Foreskin keratinocyte (primary cell): ENCODE measurements at places on chromosomes 2 and 18.

DNA sequence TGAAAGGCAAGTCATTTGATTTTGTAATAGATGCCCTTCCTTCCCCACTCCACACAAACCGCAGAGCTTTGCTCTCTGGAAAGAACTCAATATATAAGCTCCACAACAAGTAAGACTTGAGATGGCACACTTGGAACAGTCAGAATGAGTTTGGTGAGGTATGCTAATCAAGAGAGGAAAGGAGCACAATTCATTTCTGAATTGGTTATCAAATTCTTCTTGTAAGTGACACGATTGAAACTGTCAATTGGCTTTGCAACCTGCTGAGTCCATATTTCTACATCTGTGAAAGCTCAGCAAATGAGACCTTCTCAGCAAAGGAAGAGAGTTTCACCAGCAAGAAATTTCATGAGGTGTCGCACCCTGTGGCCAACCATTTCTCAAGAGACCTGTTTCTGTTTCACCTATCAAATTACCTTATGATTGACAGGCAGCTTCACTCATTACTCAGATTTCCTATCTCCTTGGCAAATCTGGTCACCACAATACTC lies 19.1 kb downstream of the CTLA4 start:
- DNase-seq: no peak

GRCh38 chr2:111226876-111227700 lies 106.4 kb downstream of the BCL2L11 start:
- peak; percentile 13 for DNase-seq

DNA sequence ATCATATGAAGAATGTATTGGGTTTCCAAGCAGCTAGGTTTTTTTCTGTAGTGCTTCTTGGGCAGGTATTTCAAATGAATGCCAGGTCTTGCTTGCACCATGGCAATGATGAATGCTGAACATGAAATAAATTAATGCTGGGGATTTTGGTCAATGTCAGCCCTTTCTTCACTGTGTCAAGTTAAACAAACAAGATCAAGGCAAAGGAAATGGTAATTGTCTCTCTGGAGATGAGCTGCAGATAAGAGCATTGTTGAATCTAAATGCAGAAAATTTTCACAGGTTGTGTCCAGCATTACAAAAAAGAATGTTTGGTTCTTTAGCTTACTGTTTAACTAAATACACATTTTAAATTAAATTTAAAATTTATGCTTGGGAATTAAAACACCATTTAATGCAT lies 144.3 kb downstream of the GPD2 start:
- no peak for DNase-seq

DNA sequence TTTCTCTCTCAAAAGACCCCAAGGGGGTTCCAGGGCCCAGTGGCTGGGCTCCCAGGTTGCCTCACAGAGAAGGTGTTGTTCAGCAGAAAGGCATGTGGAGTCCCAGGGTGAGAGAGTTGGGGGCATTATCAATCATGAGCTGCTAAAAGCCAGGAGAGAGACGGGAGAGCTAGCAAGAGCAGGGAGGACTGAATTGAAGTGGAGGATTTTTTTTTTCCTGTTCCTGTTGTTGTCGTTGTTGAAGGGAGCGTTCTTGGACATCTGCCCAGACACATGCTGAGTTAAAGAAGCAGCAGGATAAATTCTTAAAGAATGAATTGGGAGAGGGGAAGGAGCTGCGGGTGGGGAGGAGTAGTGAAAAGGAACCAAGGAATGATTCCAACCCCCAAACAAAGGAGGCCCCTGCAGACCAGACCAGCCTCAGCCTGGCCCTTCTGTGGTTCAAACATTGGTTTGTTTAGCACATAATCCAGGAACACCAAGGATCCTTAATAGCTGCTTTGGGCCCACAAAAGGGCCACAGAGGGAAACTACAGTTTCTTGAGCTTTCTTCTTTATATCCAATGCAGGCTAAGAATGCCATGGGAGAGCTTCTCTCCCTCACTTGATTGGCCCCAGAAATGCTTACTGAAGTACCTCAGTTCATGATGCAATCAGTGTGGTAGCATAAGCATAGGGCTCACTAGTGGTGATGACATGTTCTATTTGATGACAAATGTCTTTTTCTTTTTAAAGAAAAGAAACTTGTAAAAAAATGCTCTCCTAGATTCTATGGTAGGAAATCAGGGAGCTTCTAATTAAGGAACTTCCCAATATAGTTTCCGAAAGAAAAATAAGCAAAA lies 146.0 kb downstream of the SETBP1 start:
- DNase-seq: peak; percentile 76

DNA sequence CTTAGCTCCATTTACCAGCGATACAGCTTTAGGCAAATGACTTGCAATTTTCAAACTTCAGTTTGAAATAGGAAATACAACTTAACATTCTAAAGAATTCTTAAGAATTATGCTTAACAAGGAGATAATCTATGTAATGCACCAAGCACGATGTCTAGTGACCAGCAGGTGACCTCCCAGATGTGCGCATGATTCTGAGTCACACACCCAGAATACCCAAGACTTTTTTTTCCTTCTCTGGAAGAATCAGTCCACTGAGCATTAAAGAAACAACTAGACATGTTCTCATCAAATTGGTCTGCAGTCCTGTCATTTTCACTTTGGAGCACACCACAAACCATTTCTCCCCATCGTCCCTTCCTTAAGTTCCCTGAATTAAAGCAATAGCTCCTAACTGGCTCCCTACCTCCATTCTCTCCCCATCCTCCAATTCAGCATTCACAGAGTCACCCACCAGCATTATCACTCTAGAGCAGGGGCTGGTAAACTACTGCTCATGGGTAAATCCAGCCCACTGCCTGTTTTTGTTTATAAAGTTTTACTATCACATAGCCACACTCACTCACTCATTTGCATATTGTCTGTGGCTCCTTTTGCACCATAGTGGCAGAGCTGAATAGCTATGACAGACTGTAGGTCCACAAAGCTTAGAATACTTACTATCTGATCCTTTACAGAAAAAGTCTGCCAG lies 13.2 kb downstream of the EVA1A start:
- no peak for DNase-seq

GRCh38 chr2:18834341-18834740 lies 245.0 kb upstream of the NT5C1B start:
- DNase-seq: peak; percentile 53

- DNase-seq: no peak
These were observed 104.5 kb upstream of the SMIM21 start for GRCh38 chr18:75531851-75532459.
